T-helper 1 cell treated with Interleukin-12 subunit alpha and Interleukin-12 subunit beta and Interleukin-4 antibody, amounts not matched to agents 30 ng/mL and 1 ng/mL, for 36 hours (primary cell): ENCODE measurements at places on chromosomes 2 and 18. TPM values are rescaled to one million over a fixed set of nuclear protein-coding genes. Genes with fewer than 3 reads are reported as not detected.

The RANBP2 gene
- 63.0 and 64.8 TPM in 2 replicates for total RNA-seq

The COL4A4 gene
- not detected in 2 replicates for total RNA-seq

The DIS3L2 gene
- total RNA-seq = 41.9 and 45.6 TPM in 2 replicates

The CENPA gene
- 27.7 and 29.5 TPM in 2 replicates for total RNA-seq

The RIT2 gene
- total RNA-seq = not detected in 2 replicates
